ENCODE measurements at places on chromosomes 2 and 18.

DNA sequence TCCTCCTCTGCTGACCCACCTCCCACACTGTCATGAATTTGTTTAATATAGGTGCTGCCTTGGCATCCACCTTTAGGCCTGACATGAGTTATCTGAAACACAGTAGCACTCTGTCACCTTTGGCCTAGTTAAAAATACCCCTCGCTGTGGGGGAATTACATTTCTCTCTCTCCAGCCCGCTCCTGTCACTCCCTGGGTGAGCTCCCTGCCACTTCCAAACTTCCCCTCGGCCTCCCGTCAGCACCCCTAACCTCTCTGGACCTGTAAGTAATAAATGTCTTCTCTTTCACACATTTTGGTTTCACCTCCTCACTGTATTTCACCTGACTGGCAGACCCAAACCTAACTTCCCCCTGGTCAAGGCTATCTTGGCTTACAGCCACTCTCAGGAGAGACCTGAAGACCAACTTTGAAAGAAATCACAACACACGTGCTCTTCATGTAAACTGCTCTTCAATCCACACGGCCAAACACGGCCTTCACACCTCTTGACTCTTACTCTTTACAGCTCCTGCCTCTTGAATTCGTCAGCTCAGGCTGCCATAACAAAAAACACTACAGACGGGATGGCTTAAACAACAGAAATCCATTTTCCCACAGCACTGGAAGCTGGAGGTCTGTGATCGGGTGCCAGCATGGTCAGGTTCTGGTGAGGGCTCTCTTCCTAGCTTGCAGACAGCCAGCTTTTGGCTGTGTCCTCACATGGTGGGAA lies 28.3 kb downstream of the REEP1 start:
- no peak for DNase-seq

DNA sequence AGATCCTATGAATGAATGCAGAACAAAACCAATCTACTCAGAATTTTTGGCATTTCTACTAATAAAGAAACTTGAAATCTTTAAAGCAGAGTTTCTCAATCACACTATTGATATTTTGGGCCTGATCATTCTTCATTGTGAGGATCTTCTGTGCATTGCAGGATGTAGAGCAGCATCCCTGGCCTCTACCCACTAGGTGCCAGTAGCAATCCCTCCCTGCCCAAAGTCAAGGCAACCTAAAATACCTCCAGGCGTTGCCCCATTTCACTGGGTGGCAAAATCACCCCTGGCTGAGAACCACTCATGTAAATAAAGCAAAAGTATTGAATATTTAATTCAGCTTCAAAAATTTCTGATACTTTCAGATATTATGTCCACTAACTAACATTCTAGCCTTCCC lies 213.0 kb downstream of the SP3 start:
- no peak for DNase-seq

DNA sequence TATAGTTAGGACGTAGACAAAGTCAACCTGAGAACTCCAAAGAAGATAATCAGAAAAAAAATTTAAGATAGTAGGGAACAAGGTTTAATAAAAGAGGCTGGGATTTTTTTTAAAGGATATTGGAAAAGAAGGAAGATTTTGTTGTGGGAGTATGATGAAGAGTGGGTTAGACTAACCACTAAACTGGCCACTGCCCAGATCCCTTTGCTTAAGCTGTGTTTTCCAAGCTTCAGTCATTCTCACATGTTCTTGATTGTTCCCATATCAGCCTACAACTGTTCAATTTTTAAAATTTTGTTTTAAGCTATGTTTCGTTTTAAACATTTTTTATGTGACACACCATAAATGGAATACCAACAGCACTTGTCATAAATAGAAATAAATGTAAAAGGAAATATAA lies 284.5 kb upstream of the MMADHC start:
- no peak for DNase-seq

DNA sequence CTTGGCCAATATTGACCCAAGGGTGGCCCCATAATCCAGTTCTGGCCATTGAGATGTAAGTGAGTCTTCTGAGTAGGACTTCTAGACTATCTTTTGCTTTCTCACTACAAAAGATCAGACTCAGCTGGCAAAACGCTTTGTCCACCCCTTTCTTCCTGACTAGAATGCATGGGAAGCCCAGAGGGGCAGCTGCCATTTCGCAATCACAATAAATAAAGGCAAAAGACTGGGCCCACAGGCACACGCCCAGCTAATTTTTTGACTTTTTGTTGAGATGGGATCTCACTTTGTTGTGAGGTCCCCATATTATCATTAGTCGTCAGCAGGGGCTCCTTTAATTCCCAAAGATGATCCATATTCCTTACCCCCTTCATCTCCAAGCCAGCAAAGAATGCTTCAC lies 41.1 kb upstream of the SGPP2 start:
- DNase-seq, result no peak

Data from stimulated activated CD8-positive, alpha-beta memory T cell treated with anti-CD3 and anti-CD28 coated beads, Interleukin-2, amount 100 ng/mL, for 48 hours (primary cell).